Activated naive CD8-positive, alpha-beta T cell treated with anti-CD3 and anti-CD28 coated beads, Interleukin-2, amount 50 U/mL, for 24 hours (primary cell): ENCODE measurements at places on chromosomes 3 and 15.
A peak's percentile ranks its signal among the peaks of the same experiment; 100 is the strongest.

DNA sequence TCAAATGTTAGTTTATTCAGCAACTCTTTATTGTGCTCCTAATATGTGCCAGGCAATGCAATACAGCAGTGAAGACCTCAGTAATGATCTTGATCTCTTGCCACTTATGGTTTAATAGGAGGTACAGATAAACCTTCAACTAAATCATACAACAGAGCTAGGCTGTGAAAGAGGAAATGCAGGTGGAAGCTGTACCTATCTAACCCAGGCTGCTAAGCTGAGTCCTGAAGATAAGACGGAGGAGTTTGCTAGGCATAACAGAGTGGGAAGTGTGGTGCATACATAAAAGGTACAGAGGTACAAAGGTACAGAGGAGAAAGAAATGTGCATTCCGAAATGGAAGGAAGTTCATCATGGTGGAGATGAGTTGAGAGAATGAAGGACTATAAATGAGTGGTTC is 35.0 kb downstream of the KBTBD8 start:
- DNase-seq = no peak

- DNase-seq = peak; percentile 85
Measured at GRCh38 chr3:143121241-143122088, 1.9 kb downstream of the CHST2 start.

DNA sequence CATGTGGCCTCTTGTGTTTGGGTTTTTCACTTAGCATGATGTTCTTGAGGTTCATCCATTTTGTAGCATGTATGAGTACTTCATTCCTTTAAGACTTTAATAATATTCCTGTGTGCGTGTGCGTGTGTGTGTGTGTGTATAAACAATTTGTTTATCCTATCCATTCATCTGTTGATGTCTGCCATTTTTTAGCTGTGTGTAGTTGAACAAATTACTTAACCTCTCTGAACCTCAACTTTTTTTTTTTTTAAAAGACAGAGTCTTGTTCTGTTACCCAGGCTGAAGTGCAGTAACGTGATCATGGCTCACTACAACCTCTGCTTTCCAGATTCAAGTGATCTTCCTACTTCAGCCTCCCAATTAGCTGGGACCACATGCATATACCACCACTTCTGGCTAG is 47.3 kb downstream of the EBLN2 start:
- no peak for DNase-seq

GRCh38 chr3:134446800-134447199 is 39.0 kb downstream of the ANAPC13 start:
- DNase-seq = no peak

DNA sequence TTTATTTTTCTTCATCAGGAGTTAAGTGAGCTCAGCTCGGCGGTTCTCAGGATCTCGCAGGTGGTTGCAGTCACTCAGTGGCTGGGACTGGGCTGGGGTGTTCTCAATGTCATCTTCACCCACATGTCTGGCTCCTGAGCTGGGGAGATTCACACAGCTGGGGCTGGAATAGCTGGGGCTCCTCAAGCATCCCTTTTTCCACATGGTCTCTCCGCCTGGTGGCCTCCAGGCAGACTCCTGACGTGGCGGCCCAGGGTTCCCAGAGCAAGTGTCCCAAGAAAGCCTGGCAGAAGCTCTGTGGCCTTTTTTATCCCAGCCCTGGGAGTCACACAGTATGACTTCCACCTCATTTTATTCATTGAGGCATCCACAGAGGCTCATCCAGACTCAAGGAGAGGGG is 84.1 kb upstream of the ANKRD34C start:
- no peak for DNase-seq

DNA sequence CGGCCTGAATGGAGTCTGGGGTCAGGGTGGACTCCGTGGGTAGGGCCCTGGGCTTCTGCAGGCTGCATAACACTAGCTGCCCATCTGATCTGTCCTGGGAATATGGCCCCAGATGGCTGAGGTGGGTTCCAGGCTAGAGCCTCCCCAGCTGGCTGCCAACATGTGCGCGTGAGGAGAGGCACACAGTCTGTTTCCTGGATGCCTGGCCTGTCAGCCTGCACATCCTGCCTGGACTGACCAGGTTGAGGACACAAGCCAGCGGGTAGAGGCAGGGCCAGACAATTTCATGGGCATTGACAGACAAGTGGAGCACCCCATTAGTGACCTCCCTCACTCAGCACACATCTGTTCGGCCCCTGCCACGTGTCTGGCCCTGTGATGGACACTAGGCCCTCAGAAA is 29.8 kb upstream of the RPL29 start:
- DNase-seq = no peak

DNA sequence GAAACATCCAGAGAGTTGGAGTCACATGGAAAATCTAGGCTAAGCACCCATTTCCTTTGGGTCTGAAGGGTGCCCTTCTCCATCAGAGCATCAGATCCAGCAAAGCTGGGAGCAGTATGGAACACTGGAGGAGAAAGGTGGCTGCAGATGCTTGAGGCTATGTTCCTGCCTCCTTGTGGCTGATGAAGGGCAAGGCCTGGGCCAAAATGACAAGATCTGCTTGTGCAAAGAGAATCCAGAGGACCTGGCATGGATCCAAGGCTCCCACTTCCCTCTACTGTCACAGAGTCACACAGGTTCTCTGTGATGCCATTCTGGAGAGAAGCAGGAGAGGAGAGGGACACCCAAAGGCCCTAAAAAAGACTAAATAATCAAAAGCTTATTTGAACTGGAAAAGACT is 9.2 kb upstream of the ATP8B4 start:
- no peak for DNase-seq

DNA sequence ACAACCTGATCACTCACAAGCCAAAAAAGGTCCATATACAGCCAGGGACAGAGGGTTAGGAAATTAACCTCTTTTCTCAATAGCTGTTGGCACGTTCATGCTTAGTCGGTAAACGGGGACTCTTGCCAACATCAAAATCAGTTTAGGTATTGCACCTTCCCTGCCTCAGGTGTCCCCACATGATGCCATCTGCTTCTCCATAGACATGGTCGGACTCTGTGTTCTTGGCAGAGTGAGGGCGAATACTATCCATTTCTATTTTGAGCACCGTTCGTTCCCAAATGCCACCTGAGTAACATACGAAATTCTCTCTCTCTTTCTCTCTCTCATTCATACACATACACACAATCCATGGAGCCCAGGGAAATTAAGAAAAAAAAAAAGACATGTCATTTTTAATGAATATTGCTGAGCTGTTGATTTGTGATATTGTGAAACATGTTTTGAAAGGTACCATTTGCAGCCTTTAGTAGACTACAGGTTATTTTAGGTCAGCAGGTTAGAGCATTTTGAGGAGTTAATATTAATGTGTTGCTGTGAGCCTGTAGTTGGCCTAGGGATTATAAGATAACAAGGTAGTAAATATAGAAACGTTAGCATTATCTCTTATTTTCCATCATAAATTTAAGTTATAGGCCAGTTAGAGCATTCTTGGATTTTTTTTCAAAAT is 78.5 kb downstream of the GHSR start:
- DNase-seq = no peak

DNA sequence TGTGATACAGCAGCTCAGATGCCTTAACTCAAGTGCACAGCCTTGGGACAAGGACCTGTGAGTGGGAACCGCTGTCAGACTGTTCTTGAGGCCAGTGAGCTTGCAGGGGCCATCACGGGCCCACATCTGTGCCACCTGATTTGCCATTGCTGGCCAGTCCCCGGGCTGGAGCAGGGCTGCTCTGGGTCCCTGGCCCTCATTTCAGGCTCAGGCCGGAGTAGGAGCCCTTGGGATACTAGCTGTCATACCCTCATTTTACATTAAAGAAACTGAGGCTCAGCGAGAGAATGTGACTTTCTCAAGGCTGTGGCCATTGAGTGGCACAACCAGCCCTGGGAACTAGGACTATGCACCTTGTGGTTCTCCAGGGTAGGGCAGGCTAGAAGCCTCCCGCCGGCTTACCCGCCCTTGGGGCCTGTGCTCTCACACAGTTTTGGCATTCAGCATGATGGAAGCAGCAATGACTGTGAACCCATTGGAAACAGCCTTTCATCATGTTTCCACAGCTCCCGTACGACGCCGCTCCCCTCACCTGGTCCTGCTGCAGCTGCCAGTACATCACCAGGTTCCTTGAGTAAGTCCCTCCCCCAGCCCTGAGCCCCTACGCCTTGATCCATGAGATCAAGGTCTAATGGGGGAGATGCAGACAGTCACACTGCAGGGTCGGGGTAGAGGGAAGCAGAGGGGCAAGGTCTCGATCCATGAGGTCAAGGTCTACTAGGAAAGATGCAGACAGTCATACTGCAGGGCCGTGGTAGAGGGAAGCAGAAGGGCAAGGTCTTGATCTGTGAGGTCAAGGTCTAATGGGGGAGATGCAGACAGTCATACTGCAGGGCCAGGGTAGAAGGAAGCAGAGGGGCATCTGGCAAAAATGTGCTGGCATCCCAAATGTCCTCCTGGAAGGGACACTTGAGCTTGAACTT is 42.2 kb downstream of the GOLGA6L10 start:
- DNase-seq = no peak

- DNase-seq = no peak
Measured at GRCh38 chr15:92845126-92845508, 55.0 kb upstream of the CHD2 start.
